ENCODE measurements at places on chromosomes 3 and 15.

GRCh38 chr3:190618330-190619030, 104.6 kb downstream of the IL1RAP start:
- no peak for DNase-seq

- DNase-seq: no peak
Measured at GRCh38 chr15:29822684-29823459, 604 bp upstream of the TJP1 start.

GRCh38 chr15:25469377-25469776, 30.6 kb upstream of the UBE3A start:
- DNase-seq: no peak

GRCh38 chr3:124351430-124352148, 359.7 kb upstream of the ROPN1 start:
- DNase-seq: no peak

DNA sequence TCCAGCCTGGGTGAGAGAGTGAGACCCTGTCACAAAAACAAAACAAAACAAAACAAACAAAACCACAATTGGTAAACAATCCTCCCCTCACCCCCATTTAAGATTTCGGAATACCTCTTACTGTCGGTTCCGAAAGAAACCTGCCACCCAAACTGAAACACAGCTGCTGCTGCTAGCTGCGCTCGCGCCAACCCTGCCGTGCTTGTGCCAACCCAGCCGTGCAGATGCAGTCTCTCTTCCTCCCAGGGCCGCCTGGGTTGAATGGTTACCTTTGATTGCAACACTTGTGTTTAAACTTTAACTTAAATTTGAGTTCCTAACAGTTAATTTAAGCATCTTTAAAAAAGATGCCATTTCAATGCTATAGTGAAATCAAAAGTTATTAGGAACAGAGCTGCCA, 28.5 kb upstream of the SPTBN5 start:
- no peak for DNase-seq

GRCh38 chr15:28888302-28888894, 2.6 kb downstream of the APBA2 start:
- no peak for DNase-seq

Measured in activated CD4-positive, alpha-beta T cell treated with anti-CD3 and anti-CD28 coated beads for 4 hours (primary cell).